ENCODE measurements at places on chromosomes 2 and 18.

DNA sequence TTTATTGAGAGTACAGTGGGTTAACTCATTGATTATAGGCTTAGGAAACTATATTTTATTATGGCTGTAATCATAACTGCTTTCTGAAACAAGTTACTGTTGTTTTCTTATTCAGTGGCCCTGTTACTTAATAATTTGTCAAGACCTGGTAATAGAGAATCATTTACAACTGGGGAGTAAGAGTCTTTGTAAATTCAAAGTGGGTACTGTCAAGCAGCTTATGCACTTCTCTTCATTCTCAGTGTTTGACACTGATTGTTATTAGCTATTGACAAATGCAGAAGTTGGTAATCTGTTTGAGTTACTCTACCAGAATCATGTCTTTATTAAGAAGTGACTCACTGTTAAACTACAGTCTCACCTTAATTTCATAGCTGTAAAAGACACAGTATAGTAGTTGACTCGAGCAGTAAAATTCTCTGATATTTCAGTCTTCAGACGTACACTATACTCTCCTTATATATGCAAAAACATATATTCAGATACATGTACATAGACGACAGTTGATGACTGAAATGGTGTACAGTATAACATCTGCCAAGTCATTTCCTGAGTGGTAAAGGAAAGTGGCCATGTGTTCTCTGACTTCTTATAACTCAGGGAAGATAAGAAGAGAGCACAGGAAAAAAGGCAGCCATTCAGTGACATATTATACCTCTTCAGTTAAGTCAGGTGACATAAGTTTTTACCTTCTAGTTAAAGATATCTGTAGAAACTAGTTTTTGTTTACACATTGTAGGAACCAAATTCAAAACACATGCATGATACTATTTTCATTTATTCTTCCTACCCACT lies 36.0 kb upstream of the TTC27 start:
- no peak for DNase-seq

GRCh38 chr2:64400733-64401528 lies 53.0 kb upstream of the LGALSL start:
- DNase-seq: no peak

GRCh38 chr18:78507217-78507616 lies 472.4 kb upstream of the SALL3 start:
- no peak for DNase-seq

GRCh38 chr2:156006721-156007618 lies 325.6 kb downstream of the NR4A2 start:
- no peak for DNase-seq

- no peak for DNase-seq
These were observed 222.5 kb upstream of the SESTD1 start for GRCh38 chr2:179487010-179487731.

DNA sequence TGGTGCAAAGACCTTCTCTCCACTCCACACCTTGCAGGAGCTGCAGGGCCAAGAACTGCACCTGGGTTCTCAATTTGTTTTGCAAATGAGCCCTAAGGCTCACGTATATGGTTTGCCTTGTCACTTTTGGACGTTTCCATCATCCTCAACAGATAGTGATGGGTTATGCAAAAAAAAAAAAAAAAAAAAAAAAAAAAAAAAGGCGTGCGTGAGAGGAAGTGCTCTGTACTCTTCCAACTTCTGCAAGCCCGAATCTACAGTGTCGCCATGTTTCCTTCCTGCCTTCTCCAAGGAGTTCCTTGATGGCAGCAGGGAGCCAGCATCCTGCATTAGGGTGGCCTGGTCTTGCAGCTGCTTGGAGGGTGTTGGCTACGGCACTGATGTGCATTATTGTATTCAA lies 4.0 kb upstream of the INHBB start:
- DNase-seq: no peak

GRCh38 chr2:29253026-29253425 lies 137.8 kb downstream of the CLIP4 start:
- no peak for DNase-seq

DNA sequence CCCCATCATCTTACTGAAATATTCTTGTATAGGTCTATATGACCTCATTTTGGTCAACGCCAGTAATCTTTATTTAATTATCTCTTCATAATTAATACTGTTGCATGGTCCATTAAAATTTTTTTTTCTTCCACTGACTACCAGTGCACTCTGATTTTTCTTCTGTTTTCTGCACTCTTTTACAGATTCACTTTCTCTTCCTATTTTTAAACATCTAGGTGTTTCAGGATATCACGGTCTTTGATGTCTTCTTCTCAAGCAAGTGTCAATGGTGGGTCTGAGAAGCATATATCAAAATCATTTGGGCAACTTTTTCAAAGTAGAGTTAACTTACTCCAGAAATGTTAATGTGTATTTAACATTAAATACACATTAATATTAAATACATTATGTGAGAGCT lies 51.4 kb downstream of the CCDC141 start:
- no peak for DNase-seq

DNA sequence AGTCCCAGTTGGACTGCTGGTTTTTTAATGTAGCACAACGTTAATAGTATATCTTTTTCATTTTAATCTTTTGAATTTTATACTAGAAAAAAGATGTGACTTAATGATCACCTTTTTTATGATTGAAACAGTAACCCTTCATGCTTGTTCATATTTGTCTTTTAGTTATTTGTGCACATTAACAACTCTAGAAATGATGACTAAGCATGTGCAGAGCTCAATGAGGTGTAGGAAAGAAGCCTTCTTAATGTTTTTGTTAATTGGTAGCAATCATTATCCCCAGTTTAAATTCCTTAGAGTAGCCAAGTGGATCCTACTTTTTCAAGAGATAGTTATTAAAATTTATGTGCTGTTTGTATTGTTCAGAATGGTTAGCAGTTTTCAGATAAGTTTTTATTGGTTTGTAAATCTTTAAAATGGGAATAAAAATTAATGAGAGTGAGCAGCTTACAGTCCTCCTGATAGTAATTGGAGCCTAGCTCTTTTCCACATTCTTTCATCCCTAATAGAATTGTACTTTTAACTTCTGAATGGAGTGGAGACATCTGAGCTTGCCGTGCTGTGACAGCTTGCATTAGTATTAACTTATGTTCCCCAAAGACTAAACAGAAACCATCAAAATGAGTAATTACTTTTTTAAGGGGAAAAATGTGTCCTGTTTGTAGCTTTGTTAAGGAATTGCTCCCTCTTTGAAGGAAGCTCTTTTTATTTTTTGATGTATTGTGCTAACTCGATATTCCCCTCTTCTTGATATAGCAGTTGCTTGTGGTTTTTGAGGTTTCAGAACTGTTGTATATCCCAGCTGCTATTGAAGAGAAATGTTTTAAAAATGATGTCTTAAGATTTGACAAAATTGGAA lies 17.3 kb downstream of the PIK3C3 start:
- DNase-seq: no peak

DNA sequence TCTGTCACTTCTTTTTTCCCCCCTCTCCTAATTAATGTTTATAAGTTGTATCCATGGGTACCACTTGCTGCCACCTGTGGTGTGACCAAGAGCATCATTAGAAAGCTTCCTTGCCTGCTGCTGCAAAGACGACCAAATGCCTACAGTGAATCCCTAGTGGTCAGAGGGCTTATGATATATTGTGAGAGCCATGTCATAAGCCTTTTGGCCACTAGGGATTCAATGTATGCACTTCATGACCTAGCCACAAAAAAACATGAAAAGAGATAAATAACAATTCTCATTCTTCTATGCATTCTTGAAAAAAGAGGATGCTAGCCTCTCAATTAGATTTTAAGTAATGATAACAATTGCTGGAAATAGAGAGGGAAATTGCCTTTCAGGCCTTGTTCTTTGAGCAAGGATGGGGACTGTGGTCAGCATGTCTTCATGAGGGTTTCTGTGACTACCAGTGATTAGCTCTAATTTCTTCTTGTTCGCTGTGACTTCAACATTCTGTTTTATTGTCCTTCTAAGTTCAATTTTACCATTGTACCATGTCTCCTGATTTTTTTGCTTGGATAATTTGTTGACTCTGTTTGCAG lies 435.3 kb downstream of the TGIF1 start:
- no peak for DNase-seq

DNA sequence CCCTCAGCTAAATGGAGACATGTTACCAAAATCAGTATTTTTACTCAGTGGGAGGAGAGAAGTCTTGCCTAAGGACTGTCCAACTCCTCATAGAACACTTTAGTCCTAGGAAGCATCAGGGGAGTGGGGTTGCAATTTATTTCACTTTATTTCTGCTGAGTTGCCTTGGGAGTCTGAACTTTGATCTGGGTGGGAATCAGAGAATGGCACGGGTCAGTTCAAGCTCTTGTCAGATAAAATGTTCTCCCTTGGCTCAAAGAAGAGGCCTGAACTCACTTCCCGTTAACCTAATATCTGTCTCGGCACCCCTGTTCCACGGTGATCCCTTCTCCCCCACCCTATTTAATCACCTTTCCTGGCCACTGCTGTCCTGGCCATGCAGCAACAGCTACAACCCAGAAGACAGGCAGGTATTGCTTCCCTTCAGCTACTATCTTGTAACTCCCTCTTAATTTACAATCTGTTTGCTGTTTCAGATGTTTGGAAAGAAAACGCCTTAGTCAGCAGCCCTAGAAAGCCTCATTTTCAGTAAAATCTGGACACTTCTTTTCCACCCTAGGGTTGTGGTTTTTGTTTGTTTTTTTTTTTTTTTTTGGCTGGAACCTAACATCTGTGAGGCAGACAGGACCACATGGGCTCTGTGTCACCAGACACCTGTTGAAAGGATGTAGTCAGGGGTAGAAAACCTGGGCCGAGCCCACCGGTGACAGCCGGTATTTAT lies 52.5 kb downstream of the SERTAD2 start:
- no peak for DNase-seq

GRCh38 chr2:73337828-73338227 lies 44.5 kb upstream of the EGR4 start:
- DNase-seq: no peak

DNA sequence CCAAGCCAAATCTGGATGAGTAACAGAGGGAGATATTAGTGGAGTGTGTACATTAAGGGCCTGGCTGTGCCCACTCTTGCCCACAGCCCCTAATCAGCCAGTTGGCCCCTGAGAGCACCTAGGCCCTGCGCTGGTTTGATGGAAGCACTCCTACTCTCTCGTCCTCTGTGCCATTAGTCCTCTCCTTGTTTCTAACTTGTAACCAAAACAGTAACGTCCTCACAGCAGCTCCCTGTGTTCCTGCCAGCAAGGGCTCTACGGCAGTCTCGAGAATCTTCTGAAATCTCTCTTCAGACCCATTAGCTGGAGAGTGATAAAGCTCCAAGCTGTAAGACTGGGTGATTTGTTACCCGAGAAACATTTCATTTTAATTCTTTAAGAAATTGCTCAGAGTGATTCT lies 76.1 kb downstream of the LRRC30 start:
- no peak for DNase-seq

Measured in NCI-H510A (cell line).